ENCODE measurements at places on chromosomes 2 and 18. TPM values are rescaled to one million over a fixed set of nuclear protein-coding genes. Genes with fewer than 3 reads are reported as not detected.

SULT1C2 gene
- total RNA-seq: 1.9 TPM

GRCh38 chr2:42092084-42092996, 44.5 kb downstream of the PKDCC start:
- DNase-seq: no peak

- DNase-seq: no peak
These were observed 73.7 kb downstream of the DNER start for GRCh38 chr2:229640636-229641035.

BOLL gene
- not detected for total RNA-seq

GRCh38 chr2:203840655-203841205, 26.8 kb upstream of the CTLA4 start:
- no peak for DNase-seq

GRCh38 chr2:150051004-150051403, 436.5 kb downstream of the RND3 start:
- no peak for DNase-seq

GRCh38 chr18:23612434-23613090, 26.3 kb upstream of the NPC1 start:
- no peak for DNase-seq

B3GNT7 gene
- total RNA-seq: 1.6 TPM

MAPK4 gene
- 0.25 TPM for total RNA-seq

HOXD11 gene
- not detected for total RNA-seq

DNA sequence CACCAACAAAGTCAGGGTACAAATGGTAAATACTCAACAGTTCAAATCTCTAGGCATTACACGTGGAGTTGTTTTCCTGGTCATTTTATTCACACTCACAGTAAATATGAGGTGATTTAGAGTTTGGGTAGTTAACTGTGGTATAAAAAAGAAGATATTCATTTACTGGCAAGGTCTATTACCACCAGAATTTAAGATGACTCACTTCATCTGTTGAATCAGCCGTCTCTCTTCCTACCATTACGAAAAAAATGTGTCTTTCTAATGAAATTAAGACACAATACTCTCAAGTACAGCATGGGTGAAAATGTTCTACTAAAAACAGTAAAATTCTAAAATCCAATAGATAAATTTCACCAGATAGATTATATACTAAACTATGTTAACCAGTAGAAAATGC, 21.0 kb upstream of the GPR75 start:
- DNase-seq: no peak

- no peak for DNase-seq
These were observed 365.5 kb upstream of the KLHL29 start for GRCh38 chr2:23019476-23019875.

ATP6V1B1 gene
- total RNA-seq: not detected

GAREM2 gene
- 0.15 TPM for total RNA-seq

DNA sequence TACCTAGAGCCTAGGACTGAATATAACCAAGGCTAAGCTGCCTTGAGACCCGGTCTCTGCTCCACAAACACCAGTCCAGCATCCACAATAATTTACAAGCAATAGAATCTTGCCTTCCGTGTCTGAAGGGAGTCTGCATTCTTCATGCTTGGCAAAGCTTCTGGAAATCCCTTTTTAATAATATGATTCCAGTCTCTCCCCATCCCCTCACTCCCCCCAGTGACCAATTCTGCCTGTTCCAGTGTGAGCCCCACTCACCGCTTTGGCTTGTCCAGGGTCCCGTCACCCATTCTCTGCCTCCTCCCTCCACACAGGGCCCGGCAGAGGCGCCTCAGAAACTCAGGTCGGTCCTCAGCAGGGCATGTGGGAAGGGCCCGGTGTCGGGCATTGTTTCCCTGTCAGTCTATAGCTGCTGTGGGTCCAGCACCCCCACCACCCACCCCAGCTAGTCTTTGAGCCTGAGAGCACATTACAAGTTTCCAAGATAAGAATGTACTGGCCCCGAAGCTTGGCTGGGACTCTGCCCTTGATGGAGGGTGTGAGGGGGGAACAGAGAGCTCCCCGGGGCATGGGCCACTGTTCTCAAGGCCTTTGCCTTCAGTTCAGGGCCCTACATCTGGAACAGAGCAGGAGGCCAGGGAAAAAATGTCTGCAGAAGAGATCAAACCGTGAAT, 129.7 kb upstream of the MYCN start:
- no peak for DNase-seq

- DNase-seq: no peak
These were observed 23.9 kb upstream of the SCYGR5 start for GRCh38 chr2:227642656-227643055.

GRCh38 chr2:64658269-64658668, 4.6 kb upstream of the SERTAD2 start:
- DNase-seq: no peak

GPAT2 gene
- 1.3 TPM for total RNA-seq

DNA sequence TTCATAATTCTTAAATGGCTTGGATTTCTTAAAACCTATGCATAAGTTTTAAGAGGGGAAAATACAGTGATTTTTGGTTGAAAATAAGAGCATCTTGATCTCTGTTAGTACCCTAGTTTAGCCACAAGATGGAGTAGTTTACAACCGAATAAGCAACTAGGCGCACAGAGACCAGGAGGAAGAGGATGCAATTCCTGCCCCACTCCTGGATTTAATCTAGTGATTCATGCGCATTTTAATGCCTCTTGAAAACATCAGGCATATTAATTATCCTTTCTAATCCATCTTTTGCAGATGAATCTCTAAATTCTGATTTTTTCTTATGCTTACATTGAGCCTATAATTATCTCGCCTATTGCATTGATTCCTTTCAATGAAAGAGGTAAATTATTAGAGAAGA, 76.7 kb downstream of the MRPS9 start:
- no peak for DNase-seq

- no peak for DNase-seq
These were observed 332.7 kb downstream of the CYRIA start for GRCh38 chr2:16332681-16333557.

BCL11A gene
- total RNA-seq: 0.50 TPM

DNA sequence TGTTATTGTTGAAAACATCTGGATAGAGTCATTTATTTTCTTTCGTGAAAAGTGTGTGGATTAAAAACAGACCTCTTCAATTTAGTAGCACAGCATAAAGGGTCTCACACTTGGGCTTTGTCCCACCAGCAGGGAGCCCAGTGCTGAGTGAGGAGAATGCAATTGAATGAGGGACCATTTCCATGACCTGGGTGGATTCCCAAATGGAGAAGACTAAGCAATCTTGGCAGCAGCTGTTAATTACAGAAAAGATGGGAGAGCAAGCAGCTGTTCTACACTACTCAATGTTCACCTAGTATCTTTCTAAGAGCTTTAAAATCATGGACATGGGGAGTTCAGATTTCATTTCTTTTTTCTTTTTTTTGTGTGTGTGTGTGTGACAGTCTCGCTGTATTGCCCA, 121.8 kb upstream of the FN1 start:
- DNase-seq: no peak

DNA sequence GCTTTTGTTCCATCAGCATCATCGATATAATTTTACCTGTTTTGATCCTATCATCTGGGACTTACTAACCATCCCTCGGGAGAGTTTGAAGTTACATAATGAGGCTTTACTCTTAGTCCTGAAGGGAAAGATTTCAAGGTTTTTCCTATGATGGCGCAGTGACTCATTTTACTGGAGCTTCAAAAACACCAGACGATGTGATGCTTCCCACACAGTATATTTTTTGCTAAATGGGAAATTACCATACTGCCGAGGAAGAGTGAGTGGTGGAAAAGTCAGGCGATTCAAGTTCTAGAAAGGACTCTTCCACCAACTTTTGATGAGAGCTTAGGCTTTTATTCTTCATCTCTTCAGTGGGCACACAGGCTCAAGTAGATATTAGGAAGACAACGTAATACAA, 44.6 kb upstream of the GCG start:
- no peak for DNase-seq

DNA sequence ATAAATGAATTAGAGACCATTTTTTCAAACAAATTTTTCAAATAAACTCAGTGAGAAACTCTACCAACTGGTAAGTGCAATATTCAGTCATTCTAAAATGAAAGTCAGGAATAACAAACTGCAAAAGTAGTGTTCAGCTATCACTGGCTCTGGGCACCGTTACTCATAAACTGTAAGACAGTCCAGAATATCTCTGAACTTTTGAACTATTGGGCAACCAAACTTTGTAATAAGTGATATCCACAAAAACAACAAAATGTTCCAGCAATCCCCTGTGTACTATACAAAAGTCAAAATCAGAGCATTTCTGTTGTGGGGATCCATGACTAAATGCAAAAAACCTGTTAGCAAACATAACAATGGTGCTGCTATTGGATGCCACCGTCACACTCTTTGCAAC, 56.3 kb downstream of the SLC25A12 start:
- no peak for DNase-seq

SPDYA gene
- total RNA-seq: 0.13 TPM

ABCG5 gene
- total RNA-seq: 57.0 TPM

DNA sequence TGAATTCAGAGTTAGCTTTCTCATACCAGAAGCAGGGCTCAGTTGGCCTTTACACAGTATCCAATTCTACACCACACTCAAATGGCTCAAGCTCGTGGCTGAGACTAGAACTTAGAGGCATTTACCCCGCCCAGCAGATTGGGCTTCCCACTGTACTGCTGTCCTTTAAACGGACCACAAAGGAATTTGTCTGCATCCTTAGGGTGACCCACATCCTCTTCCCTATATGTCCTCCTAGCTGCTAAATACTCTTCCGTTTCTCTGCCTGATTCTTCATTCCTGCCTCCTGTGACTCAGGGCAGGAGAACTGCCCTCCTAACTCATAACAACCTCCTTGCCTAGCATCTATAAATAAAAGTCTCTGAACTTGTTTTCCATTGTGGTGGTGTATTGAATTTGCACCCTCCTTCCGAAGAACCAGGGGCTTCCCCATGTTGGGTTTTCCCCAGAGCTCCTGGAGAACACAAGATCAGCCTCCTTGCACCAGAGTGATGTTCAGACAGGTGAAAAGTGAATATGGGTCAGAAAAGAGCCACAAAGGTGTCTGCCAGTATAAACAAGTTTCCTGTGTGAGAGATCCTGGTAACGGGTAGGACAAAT, 32.0 kb upstream of the MC4R start:
- no peak for DNase-seq

GRCh38 chr2:227870710-227871374, 589 bp upstream of the DAW1 start:
- DNase-seq: no peak

- DNase-seq: no peak
These were observed 10.8 kb upstream of the AMER3 start for GRCh38 chr2:130744287-130745117.

HSPD1 gene
- total RNA-seq: 239 TPM

DNA sequence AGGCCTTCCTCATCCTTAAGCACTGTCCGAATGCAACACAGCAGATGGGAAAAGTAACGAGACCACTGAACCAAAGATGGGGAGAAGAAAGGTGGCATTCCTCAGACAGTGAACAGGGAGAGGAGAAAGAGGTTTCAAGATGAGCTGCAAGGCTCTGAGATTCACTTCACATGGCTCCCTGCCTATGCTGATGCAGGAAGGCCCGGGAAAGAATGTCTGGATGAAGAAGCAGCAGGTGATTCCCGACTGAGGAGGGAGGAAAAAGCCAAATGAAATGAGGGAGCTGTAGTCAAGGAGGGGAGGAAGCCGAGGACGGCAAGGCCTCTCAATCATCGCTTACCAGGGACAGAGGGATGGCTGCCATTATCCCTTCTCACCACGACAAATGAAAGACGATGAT, 98.5 kb upstream of the BOD1L2 start:
- no peak for DNase-seq

ARMC9 gene
- 1.9 TPM for total RNA-seq

SP5 gene
- total RNA-seq: 2.6 TPM

CHST10 gene
- total RNA-seq: 0.50 TPM

- DNase-seq: no peak
These were observed 145.7 kb downstream of the ZEB2 start for GRCh38 chr2:144374163-144374661.

SP140 gene
- total RNA-seq: 1.2 TPM

- DNase-seq: no peak
These were observed 91.5 kb upstream of the SLC8A1 start for GRCh38 chr2:40543381-40543780.

- no peak for DNase-seq
These were observed 78.5 kb upstream of the SULT1C3 start for GRCh38 chr2:108161298-108161697.

DNA sequence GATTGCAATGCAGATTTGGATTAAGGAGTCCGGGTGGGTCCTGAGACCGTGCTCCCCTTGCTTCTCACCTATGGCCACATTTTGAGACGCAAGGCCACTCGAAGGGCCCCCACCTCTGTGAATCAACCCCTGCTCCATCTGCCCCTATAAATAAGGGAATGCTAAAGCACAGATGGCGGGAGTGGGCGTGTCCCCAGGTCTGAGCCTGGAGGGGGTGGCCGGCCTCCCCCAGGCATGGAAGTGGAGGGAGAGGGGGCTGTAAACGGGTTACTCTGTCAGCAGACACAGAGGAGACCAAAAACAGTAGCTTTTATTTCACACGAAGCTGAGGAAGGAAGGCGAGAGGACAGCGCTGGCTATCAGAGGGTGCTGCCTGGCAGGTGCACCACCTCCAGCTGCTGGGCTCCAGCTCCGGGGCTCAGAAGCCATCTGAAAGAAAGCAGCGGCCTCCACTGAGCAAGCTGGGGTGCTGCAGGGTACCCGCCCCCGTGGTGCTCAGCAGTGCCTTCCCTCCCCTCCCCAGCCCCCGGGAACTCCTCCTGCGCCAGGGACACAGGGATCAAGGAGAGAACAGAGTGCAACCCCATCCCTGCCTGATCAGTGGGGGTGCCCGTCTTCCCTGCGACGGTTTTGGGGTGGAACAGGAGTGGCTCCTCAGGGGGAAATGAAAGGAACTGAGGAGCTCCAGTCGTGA, 56.7 kb upstream of the RAB6C start:
- no peak for DNase-seq

- no peak for DNase-seq
These were observed 27.8 kb downstream of the MEX3C start for GRCh38 chr18:51169731-51170130.

DNA sequence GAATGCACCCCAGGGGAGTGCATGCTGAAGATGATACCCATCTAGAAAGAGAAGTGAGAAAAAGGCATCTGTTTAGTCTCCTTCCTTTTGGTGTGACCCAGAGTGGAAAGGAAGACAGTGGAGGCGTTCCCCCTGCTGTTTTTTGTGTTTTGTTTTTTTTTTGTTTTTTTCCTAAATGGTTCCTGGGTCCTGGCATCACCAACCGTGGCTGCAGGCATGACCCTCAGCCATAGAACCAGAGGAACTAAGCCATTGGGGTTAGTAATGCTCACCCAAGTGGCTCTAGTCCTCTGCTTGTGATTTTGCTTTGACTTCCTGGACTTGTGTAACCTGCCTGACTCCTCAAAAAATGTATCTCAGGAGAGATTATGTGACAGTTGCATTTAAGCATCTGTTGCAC, 451.3 kb downstream of the DCC start:
- DNase-seq: no peak

DNA sequence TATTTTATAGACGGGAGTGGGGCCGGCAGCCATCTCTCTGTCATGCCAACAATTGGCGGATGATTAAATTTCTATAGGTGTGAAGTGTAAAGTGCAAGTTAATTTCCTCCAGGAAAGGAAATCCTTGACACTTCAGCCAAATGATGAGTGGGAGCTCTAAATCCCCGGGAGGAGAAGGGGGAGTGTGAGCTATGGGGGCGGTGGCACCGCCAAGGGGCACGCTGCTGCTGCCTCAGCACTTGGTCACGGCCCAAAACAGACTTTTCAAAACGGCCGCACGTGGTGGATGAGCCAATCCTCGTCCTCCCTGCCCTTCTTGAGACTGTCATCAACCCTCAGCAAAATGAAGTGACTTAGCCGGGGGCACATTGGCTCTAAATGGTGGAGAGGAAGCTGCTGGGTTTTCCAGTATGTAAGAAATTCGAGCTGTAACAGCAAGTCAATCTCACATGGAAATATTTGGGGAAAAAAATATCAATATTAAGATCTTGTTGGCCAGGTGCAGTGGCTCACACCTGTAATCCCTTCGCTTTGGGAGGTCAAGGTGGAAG, 200.8 kb downstream of the TFCP2L1 start:
- DNase-seq: no peak
